ENCODE measurements at places on chromosomes 1 and 21.

GRCh38 chr1:230037261-230037660, 29.8 kb upstream of the GALNT2 start:
- DNase-seq = no peak

DNA sequence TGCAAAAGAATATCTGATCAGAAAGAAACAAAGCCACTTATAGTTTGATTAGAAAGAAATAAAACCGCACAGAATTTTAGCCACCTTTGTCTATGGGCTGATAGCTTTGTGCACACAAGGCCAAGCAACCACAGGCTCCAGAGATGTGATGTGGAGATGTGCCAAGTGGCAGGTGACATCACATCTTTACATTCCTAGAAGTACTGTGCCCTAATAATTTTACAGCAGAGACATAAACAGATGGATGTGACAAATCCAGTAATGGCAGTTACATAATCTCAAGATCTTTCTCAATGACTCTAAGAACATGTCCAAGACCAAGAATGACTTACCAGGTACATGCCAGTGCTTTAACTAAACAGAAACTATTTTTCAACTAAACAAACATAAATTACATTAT, 159.5 kb downstream of the LTN1 start:
- DNase-seq = no peak

- no peak for DNase-seq
Observed at GRCh38 chr21:38957575-38958322, 152.0 kb downstream of the ETS2 start.

DNA sequence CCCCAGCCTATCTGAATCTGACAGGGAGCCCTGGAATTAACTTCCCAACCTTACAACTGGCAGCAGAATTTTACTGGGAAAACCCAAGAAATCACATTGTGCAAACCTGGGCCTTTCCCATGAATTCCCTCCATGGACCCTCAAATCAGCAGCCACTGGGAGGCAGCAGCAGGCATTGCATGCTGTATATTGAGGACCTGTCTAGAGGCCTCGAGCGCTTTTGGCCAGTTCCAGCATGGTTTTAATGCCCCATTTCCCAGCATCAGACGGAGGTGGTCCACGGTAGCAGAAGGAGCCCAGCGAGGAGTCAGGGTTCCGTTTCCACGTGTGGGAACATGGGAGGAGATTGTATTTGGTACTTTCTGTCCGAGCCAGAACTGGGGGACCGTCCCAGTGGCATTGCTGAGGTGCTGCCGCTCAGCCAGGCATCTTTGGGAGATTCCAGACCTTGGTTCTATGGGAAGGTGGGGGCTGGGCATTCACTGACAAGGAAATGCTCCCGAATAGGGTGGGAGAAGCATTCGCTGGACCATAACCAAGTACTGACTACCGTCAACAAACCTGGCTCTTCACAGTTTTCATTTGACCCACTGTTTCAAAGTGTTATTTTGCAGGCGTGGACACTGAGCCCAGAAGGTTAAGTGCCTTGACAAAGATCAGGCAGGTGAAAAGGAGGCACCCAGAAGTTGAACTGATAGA, 15.9 kb downstream of the BMP8A start:
- DNase-seq = no peak

DNA sequence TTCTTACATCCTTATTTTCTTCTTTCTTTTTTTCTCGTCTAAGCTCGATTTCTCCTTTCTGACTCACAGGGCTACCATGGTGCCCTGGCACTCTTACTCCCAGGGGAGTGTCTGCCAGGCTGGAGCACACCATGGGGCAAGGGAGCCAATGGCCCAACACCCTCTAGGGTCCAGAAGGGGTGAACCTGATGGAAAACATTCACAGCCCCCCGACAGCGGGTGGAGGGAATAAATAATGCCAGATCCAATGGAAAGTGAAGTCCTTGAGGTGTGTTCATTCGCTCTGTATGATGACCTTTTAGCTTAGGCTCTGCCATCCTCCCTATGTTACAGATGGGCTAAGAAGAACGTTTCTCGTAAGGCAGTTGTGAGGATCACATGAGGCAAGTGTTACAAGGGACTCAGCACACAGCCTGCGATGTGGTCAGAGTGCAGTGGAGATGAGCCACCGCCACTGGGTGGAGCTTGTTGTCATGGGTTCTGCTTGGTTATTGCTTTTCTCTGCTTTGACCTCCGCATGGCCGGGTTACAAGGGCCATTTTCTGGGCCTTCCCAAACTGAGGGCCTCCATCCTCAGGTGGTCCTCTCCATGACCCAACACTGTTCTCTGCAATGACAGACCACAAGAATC, 3.5 kb upstream of the FCMR start:
- DNase-seq = no peak

GRCh38 chr1:11736746-11737639, 1.1 kb downstream of the AGTRAP start:
- DNase-seq = peak; percentile 38

DNA sequence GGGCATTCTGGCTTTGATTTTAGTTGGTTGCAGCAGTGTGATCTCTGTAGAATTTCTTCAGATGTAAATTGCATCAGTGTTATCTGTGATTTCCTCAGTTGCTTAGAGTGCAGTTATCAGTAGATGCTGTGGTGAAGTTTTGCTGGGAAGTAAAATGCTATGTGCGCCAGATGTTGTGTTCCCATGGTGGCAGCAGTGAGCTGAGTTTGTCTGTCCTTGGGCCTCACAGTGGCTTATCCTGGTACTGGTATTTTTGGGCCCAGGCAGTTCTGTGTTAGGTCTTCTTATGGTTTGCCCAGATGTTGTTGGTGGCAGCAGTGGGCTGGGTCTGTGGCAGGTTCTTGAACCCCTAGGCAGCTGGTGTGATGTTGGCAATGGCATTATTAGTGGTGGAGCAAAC, 1242.1 kb downstream of the PLA2G4A start:
- no peak for DNase-seq

GRCh38 chr1:38239258-38239835, 192.8 kb upstream of the POU3F1 start:
- no peak for DNase-seq

DNA sequence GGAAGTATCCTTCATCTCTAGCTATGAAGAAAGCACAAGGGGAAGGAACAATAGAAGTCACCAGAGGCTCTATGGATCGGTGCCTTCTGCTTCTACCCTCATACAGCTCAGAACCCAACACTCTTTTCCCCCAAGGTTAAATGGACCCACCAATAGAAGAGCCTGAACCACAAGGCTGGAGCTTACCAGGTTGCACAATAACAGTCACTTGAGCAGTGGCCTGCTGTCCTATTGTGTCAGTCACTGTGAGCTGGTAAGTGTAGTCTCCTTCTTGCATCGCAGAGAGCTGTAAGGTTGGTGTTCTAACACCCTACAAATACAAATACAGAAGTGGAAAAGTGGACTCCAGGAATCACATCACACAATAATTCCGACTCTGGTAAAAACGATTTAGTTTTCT, 103.0 kb downstream of the KIAA0319L start:
- no peak for DNase-seq

DNA sequence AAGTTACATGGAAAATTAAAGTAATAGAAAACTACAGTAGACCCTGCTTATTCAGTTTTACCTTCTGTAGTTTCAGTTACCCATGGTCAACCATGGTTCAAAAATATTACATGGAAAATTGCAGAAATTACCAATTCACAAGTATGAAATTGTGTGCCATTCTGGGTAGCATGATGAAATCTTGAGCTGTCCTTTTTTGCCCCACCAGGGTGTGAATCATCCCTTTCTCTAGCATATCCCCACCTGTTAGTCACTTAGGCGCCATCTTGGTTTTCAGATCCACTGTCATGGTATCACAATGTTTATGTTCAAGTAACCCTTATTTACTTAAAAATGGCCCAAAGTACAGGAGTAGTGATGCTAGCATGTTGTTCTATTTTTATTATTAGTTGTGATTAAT, 3.5 kb upstream of the LRIF1 start:
- no peak for DNase-seq

DNA sequence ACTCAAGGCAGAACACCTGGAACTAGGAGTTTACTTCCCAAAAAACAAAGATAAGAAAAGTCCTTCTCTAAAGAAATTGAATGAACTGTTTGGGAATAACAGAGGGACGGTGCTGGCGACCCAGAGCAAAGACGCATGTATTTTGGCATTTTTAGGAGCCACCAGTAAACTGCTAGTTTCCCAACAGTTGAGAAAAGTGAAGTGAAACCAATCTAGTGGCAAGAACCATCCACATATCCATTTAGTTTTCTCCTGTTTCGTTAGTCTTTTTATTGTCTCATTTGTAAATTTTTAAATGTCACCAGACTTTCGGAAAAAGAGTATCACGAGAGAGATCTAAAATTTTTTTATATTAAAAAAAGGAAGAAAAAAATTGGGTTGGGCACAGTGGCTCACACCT, 30.2 kb downstream of the ODF2L start:
- no peak for DNase-seq

Measured in HTR-8/SVneo (cell line).